ENCODE measurements at places on chromosomes 2 and 18.

DNA sequence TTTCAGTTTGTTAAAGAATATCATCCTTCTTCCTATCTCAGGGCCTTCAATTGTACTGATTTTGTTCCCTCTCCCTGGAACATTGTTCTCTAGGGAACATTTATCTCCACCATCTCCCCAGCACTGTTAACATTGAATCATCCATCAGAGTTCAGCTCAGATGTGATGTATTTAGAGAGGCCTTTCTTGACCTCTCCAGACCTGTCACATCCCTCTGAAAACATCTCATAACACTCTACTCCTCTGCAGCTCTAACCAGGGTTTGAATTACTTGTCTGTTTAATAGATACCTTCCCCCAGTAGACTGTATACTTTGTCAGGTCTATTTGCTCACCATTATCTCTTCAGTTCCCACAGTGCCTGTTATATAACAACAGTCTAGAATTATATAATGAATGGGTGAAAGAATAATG lies 98.6 kb downstream of the GALNT1 start:
- no peak for DNase-seq

GRCh38 chr2:144643537-144644336 lies 123.8 kb upstream of the ZEB2 start:
- no peak for DNase-seq

GRCh38 chr2:46674488-46674887 lies 195.1 kb downstream of the TMEM247 start:
- DNase-seq: no peak

- DNase-seq: no peak
Measured at GRCh38 chr18:58241877-58242276, 197.9 kb downstream of the NEDD4L start.

GRCh38 chr2:217667512-217667911 lies 335.3 kb downstream of the TNS1 start:
- DNase-seq: no peak

GRCh38 chr2:204074456-204074855 lies 137.9 kb downstream of the ICOS start:
- DNase-seq: no peak

- no peak for DNase-seq
Measured at GRCh38 chr2:233989221-233989858, 61.2 kb upstream of the SPP2 start.

- DNase-seq: no peak
Measured at GRCh38 chr18:13435586-13436333, 217.2 kb downstream of the LDLRAD4 start.

DNA sequence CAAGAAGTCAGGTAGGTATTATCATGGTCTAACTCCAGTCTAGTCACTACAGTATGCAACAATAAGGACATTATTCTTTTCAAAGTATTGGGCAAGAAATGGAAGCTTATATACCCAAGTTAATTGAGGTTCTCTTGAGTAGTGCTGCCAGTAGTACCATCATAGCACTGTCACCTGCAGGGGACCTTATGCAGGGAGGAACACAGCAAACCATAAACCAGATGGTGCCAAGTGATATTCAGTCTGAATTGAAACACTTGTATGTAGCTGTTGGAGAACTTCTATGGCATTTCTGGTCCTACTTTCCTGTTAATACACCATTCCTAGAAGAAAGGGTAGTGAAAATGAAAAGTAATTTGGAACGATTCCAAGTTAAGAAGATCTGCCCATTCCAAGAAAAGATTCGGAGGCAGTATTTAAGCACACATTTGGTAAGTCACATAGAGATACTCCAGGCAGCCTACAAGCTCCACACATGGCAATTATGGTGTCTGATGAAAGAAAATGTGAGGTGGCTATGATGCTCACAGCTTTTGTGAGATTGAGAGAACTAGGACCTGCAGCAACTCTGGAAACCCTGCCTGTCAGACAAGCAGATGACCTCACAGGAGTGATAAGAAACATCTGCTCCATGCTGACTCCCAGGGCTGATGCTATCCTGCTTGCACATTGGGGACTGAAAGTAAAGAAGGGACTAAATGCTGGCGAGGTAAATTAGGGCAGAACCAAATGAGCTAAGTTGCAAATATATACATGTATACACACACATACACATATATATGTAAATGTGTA lies 174.7 kb downstream of the MC4R start:
- DNase-seq: no peak

- no peak for DNase-seq
Measured at GRCh38 chr2:135096665-135097446, 44.8 kb downstream of the RAB3GAP1 start.

GRCh38 chr2:196131949-196132925 lies 39.1 kb downstream of the STK17B start:
- no peak for DNase-seq

DNA sequence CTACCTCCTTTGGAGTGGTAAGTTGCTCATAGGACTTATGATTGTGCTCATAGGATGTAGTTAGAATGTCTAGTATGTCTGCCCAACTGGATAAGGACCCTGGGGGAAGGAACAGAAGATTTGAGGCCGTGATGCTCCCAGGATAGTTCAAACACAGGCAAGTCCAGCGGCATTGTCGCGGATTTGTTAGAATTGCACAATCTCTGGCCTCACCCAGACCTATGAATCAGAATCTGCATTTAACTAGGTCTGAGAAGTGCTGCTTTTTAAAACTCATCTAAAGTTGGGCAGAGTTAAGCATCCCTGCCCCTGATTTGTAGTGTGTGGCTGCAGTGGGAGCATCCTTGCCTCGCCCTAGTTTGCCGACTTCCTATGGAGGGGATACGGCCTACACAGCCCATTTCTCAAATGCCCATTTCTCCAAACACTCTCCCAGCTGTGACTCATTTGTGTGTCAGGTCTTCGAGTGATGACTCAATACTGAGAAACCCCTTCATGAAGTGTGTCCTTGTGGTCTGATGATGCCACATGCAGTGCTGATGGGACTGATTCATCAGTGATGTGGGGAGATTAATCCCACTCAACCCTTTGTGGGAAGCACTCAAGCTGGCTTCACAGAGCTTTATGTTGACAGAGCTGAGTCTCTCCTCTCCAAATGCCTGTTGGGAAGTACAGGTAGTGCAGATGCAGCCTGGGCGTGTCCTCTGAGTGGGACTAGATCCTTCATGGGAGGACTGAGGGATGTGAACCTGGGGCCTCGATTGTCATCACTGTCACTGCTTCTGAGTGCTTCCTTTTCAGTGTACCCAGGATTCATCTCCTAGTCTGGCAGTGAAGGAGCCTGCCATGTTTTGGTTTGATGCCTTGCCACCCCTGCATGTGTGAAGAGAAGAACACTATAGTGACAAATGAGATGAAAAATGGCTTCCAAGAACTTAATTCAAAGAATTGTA lies 18.7 kb downstream of the SMIM21 start:
- DNase-seq: peak; percentile 4

- no peak for DNase-seq
Measured at GRCh38 chr18:78410094-78410786, 569.4 kb upstream of the SALL3 start.
